ENCODE measurements at places on chromosomes 12 and 14. TPM values are rescaled to one million over a fixed set of nuclear protein-coding genes. Genes with fewer than 3 reads are reported as not detected.

AICDA gene
- not detected for total RNA-seq

TAS2R31 gene
- 2.7 TPM for total RNA-seq

CRIP2 gene
- total RNA-seq = 71.7 TPM

CREBL2 gene
- 7.9 TPM for total RNA-seq

A2M gene
- total RNA-seq = 0.33 TPM

GLIPR1L1 gene
- total RNA-seq = not detected

PRH2 gene
- total RNA-seq = not detected

NGB gene
- total RNA-seq = not detected

SLC5A8 gene
- total RNA-seq = not detected

TMEM63C gene
- total RNA-seq = 5.2 TPM

PTGDR gene
- total RNA-seq = not detected

DNAI7 gene
- total RNA-seq = not detected

NEUROD4 gene
- total RNA-seq = not detected

Data from SJCRH30 (cell line).